ENCODE measurements at places on chromosomes 3 and 15.
A peak's percentile ranks its signal among the peaks of the same experiment; 100 is the strongest.

- DNase-seq = no peak
Observed at GRCh38 chr3:46935168-46935858, 41.2 kb downstream of the CCDC12 start.

- DNase-seq = peak; percentile 5
Observed at GRCh38 chr3:161372321-161373260, 1.3 kb upstream of the SPTSSB start.

GRCh38 chr3:81195478-81195877, 566.0 kb downstream of the GBE1 start:
- DNase-seq = no peak

DNA sequence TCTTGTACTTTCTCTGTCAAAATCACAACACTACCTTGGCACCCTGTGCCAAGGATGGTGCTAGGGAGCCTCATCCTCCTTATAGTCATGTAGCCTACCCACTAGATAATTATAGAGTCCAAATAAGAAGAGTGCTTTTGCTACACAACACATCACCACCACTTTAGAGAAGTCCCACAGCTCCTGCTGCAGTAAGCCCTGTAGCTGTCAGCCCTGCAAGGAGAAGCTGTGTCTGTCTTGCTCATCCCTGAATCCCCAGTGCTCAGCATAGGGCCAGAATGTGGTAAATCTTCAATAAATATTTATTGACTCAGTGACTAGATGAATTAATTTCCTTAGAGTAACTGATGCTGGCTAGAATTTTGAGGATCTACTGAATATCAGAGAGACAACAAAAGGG, 190.8 kb downstream of the ZNF621 start:
- no peak for DNase-seq

GRCh38 chr15:77706482-77707244, 74.0 kb upstream of the LINGO1 start:
- DNase-seq = no peak

DNA sequence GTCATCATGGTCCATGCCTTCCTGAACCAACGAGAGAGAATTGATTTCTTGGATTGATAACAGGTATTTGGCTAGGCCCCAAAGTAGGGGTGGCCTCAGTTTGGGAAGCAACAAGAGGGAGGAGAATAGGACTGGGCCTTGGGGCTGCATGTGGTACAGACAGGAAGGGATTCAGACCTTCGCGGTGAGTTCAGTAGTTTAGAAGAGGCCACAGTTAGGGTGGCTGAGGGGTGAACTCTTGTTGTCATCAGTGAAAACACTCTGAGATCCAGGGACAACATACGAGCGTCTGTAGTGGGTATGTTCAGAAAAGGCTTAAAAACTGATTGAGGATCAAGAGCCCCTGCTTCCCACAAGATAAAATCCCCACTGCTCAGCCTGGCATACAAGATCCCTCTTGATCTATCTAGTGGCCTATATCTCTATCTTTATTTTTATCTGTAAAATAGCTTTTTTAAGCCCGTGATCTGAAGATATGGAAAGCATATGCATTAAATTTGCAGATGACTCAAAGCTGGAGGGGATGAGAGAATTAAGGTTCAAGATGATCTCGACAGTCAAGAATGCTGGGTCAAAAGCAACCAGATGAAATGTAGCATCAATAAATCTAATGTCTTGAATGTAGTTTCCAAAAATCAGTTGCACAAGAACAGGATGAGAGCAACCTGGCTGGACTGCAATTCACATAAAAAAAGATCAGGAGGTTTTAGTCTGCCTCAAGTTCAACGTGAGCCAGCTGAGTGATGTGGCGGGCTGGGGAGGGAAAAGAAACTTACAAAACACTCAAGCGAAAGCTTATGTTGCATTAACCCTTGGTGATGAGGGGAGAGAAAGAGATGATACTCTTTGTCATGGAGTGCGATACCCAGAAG, 221.1 kb upstream of the TLE3 start:
- no peak for DNase-seq

GRCh38 chr3:100975714-100976113, 17.5 kb downstream of the ABI3BP start:
- DNase-seq = no peak
